ENCODE measurements at places on chromosomes 6 and 20.

DNA sequence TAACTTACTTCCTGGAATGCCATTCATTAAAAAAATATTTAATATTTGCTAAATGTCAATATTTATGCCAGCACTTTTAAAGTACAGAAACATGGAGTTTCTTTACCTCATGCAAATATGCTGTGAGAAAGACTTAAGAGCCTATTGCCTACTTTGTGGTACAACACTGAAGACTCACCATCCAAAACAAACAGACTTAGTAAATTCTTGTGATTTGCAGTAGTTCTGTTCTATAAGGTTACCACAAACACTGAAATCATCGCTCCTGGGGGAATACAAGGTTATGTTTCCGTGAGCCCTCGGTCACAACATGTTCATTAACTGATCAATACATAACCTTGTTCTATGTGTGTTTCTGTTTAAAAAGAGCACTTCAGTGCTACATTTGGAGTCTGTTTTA is 78.3 kb downstream of the ATG5 start:
- no peak for DNase-seq

DNA sequence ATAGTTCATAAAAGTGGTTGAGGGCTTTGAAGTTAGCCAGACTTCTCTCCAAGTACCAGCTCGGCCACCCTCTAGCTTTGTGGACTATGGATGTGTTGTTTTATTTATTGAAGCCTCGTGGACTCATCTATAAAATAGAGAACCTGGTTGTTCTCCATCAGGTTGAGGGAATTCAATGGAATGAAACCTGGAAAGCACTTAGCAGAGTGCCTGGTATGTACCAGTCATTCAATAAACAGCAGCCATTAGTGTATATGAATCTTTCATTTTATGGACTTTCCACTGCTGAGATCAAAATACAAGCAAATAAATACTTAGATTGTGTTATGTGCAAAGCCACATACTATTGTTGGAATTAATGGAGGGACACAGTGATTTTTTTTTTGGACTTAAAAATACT is 206.8 kb downstream of the SOX4 start:
- no peak for DNase-seq

DNA sequence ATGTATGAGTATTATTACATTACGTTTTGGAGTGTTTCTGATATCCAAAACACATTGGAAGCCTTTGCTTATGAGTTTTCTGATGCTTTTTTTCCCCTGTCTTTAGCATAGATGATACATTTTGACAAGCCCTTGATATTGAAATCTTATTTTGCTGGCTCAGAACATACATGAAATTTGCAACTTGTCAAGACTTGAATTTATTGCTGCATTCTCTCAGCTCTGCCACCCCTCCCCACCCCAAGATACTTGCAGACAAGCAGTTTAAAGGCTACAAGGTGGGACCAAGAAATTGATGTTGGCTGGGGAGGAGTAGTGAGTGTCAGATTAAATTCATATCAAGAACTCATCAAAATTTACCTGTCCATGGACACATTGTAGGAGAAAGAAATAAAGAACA is 160.2 kb downstream of the GJA1 start:
- no peak for DNase-seq

- DNase-seq, result no peak
Measured at GRCh38 chr6:43698584-43699349, 11.2 kb upstream of the MRPS18A start.

DNA sequence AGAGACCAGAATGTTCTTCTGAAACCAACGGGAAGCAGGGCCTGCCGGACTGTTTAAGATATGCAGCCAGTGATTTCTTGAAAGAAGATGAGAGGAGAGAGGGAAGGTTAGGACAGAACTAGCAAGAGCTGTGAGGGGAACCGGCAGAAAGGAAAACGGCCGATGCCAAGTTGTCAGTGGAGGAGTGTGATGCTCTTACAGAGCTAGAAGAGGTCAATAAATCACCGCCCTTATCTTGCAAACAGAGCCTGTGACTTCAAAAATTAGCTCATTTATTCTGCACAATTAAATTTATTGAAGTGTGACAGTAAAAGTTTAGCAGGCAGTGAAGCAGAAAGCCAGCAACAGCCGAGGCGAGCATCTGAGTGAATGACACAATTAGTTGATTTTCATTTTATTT is 509.5 kb upstream of the ID4 start:
- DNase-seq, result no peak

DNA sequence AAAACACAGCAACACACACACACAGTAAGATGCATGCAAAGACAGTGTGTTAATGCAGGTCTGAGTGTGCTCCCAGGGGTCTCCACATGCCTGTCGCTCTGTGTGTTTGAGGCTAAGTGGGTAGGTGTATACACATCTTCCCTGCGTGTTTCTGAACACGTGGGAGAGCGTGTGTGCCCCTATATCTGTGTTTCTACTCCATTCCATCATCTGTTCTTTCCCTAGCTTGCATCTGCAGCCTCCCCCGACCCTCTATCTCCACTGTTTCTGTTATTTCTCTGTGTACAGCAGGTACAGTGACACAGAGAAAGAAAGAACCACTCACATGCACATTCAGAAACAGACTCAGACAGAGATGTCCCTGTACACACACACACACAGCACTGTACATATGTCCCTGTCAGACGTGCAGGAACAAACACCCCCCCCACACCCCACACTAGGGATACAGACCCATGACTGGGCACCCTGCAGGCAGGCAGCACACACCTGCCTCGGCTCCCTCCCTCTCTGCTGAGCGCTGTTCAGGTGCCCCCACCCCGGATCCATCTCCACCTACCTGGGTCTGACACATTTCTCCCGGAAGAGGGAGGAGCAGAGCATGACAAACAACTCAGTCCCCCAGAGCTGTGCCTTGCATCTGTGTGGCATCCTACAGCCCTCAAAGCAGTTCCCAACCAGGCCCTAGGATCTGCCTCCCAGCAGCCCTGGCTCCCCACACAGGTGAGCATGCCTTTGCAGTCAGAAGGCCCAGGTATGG is 27.6 kb downstream of the KCNK15 start:
- no peak for DNase-seq

DNA sequence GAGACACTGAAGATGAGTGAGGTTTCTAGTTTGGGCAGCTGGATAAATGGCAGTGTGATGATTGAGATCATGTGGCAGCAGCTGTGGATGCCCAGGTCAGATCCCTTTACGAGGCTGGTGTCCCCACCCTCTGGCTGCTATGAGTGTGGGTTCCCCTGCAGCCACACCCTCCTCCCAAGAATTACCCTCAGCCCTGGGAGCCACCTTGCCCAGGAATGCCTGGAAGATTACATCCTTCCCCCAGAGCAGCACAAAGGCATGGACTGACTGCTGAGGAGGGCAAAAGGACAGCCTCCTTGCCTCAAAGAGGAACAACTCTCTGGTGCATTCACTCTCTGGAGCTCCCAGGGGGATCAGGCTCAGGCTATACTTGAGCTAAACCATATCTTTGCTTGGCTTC is 15.0 kb upstream of the PKHD1 start:
- DNase-seq, result no peak

DNA sequence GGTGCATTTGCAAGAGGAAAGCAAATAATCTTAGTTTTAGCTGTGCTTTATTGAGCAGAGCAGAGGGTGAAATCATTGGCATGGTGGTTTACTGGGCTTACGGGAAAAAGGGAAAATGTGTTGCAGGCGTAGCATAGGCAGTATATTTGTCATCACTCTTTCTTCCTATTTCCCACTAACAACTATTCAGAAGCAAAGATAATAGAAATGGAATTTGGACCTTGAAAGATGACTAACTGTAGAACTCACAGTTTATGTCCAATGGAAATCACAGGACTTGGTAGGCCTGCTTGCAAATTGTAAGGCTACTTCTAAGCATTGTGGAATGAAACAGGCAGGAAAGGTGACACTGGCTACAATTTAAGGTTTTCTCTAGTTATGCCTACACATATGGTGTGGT is 611.9 kb upstream of the MAN1A1 start:
- no peak for DNase-seq

- no peak for DNase-seq
Measured at GRCh38 chr6:81766482-81767069, 14.1 kb upstream of the TENT5A start.

DNA sequence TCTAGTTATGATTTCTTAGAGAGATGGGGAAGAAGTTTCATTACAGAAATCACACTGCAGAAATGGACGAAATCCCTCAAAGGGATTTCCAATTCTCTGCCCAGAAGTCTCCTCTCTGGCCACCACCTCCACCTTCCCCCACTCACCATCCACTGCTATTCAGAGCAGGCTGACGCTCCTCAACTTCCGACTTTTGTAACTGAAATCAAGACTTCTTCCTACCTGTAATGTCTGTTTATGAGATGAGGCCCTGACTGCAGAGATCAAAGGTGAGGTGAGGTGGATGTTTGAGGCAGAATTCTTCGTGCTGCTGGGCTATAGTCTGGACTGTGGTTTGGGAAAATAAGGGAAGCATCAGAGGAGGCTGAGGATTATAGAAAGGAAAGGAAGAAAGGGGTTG is 385.2 kb upstream of the ARID1B start:
- DNase-seq, result no peak

- DNase-seq, result no peak
Measured at GRCh38 chr6:64520050-64520449, 884.4 kb downstream of the PHF3 start.

DNA sequence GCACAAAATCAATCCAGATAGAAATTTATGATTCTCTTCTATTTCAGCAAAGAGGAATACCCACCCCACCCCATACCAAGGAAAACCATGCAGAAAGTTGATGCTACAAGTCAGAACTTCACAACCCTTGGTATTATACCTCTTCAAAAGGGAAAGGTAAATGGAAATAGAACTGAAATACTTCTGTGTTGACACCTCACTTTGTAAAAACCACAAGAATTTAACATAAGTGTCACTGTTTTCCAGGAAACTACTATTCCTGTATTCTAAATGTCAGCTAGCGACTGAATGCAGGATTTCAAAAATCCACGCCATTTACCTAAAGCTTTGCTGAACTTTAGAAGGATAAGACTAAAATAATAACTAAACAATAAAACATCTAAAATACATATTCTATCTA is 3.6 kb downstream of the CPNE1 start:
- no peak for DNase-seq

GRCh38 chr6:38133932-38134703 is 314.6 kb downstream of the ZFAND3 start:
- DNase-seq, result no peak

- no peak for DNase-seq
Measured at GRCh38 chr20:1377984-1378734, 14.7 kb downstream of the FKBP1A start.

- DNase-seq, result no peak
Measured at GRCh38 chr6:128710315-128710714, 172.6 kb upstream of the LAMA2 start.

DNA sequence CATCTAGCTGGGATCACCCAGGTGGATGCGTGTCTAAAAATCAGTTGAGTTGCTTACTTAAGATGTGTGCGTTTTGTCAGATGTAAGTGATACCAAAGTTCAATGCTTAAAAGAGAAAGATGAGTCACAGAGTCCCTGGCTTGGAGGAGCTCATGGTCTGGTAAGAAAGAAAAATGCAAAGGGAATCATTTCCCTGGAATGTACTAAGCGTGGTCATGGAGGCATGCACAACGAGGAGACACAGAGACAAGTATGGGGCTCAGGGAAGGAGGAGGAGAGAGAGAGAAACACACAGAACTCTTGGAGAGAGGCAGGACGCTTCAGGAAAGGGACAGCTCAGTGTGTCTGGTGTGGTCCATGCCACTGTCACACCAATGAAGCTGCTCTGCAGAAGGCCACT is 186.9 kb upstream of the GMDS start:
- DNase-seq, result no peak

DNA sequence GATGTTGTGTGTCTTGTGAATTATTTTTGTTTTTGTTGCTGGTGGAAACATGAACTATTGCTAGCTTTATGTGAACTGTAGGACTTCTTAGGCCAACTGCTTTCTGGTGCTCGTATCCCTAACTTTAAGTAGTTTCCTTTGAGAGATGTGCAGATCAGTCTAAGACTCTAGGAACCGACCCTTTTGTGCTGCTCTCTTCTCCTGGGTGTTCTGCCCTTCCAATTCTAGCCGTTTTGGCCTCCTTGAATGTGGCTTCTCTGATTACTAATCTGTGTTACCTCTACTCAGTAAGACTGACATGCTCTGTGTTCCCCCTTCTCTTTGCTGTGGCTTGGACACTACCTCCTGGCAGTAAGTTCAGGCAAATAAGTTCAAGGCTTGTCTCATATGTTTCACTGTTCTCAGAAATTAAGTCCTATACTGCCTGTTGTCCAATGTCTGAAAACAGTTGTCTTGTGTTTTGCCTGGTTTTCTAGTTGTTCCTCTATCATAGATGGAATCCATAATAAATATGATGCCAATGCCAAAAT is 58.0 kb downstream of the FOXO3 start:
- no peak for DNase-seq

- DNase-seq, result no peak
Measured at GRCh38 chr20:31704225-31705119, 18.2 kb downstream of the BCL2L1 start.

- DNase-seq, result no peak
Measured at GRCh38 chr6:54588176-54588575, 258.4 kb upstream of the FAM83B start.

DNA sequence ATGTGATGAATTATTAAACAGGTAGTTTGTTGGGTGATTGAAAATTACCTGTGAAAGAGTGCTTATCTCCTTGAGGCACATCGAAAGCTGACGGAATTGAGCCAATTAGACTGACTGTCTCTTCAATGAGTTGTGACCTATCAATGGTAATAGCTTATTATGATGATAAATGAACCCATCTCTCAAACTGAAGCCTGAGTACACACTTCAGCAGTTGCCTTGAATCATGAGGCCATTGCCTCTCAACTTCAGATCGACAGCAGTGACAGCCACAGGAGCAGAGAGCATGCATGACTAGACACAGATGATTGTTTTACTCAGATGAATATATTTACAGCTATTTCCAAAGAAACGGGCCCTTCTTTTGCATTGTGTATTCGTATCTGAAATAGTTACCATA is 323.9 kb downstream of the LAMA2 start:
- DNase-seq, result no peak

- DNase-seq, result no peak
Measured at GRCh38 chr6:38027685-38028373, 208.3 kb downstream of the ZFAND3 start.

DNA sequence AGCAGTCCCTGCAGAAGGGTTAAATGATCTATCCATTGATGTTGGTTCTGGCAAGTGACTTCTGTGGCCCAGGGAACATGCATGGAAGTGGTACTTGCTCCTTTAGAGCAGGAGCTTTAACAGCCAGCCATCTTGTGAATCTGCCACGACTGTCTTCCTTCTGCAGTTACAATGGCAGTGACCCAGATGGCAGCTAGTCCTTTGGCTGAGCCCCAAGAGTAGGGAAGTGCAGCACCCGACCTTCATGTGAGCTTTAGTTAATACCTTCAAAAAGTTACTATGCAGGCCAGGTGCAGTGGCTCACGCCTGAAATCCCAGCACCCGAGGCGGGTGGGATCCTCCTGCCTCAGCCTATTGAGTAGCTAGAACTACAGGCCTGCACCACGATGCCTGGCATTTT is 66.4 kb downstream of the POPDC3 start:
- DNase-seq, result no peak

GRCh38 chr20:50338479-50339391 is 148.1 kb downstream of the CEBPB start:
- no peak for DNase-seq

GRCh38 chr6:3402310-3403237 is 54.3 kb downstream of the SLC22A23 start:
- no peak for DNase-seq
